Endothelial cell of umbilical vein (primary cell): ENCODE measurements at places on chromosomes 7 and 10. TPM values are rescaled to one million over a fixed set of nuclear protein-coding genes. Genes with fewer than 3 reads are reported as not detected.

The LIPK gene
- total RNA-seq, result not detected in 2 replicates

GRCh38 chr10:3892440-3893425 lies 107.7 kb upstream of the KLF6 start:
- peak; percentile 81 for DNase-seq

- DNase-seq, result peak; percentile 65
Observed at GRCh38 chr10:30057421-30057841, 2.0 kb downstream of the JCAD start.

DNA sequence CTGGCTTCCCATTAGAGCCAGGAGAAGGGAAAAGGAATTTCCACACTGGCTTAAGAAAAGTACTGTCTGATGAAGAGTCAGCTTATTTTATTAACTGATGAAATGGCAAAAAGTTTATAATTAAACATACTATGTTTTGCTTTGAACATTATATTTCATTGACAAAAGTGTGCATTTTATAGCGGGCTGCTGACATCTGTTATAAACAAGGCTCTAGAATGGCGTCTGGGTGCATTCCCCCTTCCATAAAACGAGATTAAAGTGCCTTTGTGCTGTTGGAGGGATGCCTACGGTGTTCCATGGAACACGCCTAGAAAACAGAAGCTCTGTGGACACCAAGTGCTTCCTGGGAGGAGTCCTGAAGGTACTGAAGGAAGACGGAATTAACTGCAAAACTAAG lies 220.2 kb downstream of the SNX10 start:
- no peak for DNase-seq

GRCh38 chr7:18541181-18541870 lies 45.8 kb downstream of the HDAC9 start:
- DNase-seq, result peak; percentile 88

- DNase-seq, result no peak
Observed at GRCh38 chr7:150321788-150322113, 1.4 kb upstream of the LRRC61 start.

GRCh38 chr7:36048141-36048901 lies 104.7 kb upstream of the EEPD1 start:
- DNase-seq, result no peak

GRCh38 chr10:92150823-92151222 lies 140.1 kb downstream of the CPEB3 start:
- no peak for DNase-seq

The SLC39A12 gene
- not detected in 2 replicates for total RNA-seq

The BAZ1B gene
- 72.6 and 74.7 TPM in 2 replicates for total RNA-seq

The CCDC146 gene
- total RNA-seq, result 2.2 and 2.6 TPM in 2 replicates

The NPC1L1 gene
- total RNA-seq, result not detected in 2 replicates

The ZNF777 gene
- 11.1 and 12.2 TPM in 2 replicates for total RNA-seq

- DNase-seq, result peak; percentile 37
Observed at GRCh38 chr7:155291045-155291530, 6.6 kb upstream of the INSIG1 start.

- DNase-seq, result no peak
Observed at GRCh38 chr10:124394583-124394982, 24.1 kb downstream of the OAT start.

DNA sequence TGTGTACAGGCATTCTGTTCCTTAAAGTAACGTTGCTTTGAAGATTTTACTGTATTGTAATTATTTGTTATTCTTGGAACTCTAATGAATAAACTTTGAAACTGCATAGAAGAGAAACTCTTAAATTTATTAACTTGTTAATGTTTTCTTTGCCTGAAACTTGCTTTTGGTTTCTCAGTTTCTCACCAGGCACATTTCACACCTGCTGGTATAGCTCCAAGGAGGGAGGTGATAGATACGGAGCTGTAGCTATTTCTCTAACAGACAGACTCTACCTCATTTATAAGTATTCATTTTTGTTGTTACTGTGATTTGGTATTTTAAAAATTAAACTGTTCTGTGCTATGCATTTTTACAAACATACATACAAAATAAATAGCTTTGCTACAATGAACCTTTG lies 32.7 kb downstream of the R3HCC1L start:
- no peak for DNase-seq

The DRGX gene
- total RNA-seq, result not detected in 2 replicates

The GNG11 gene
- 208 and 215 TPM in 2 replicates for total RNA-seq

The SPAG6 gene
- not detected in 2 replicates for total RNA-seq

DNA sequence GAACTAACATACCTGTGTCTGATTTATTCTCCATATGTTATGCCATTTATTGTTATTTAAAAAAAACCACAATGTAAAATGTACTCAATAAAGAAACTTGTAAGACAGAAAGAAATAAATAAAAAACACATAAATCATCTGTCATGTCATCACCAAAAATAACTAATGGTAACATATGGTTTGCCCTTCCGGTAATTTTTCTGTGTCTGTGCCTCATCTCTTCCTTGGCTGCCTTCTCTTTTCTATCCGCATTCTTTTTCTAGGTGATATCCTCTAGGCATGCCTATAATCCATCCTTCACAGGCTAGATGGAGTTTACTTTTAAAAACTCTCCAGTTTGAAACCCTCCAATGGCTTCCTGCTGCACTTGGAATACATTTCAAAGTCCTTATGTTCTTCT lies 304.0 kb upstream of the ETV1 start:
- no peak for DNase-seq

The BUB3 gene
- total RNA-seq, result 178 and 193 TPM in 2 replicates

The PGAM2 gene
- total RNA-seq, result not detected in 2 replicates

DNA sequence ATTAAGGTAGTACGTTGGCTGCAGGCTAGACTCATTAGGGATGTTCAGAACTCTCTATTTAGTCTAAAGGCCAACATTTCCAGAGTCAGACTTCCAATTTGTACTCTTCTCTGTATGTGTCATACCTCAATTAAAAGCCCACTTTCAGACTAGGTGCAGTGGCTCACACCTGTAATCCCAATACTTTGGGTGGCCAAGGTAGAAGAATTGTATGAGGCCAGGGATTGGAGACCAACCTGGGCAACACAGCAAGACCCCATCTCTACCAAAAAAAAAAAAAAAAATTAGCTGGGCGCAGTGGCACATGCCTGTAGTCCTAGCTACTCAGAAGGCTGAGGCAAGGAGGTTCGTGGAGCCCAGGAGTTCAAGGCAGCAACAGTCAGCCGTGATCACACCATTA lies 190.7 kb upstream of the KAT6B start:
- DNase-seq, result no peak

- no peak for DNase-seq
Observed at GRCh38 chr7:28754027-28754426, 204.1 kb downstream of the TRIL start.

DNA sequence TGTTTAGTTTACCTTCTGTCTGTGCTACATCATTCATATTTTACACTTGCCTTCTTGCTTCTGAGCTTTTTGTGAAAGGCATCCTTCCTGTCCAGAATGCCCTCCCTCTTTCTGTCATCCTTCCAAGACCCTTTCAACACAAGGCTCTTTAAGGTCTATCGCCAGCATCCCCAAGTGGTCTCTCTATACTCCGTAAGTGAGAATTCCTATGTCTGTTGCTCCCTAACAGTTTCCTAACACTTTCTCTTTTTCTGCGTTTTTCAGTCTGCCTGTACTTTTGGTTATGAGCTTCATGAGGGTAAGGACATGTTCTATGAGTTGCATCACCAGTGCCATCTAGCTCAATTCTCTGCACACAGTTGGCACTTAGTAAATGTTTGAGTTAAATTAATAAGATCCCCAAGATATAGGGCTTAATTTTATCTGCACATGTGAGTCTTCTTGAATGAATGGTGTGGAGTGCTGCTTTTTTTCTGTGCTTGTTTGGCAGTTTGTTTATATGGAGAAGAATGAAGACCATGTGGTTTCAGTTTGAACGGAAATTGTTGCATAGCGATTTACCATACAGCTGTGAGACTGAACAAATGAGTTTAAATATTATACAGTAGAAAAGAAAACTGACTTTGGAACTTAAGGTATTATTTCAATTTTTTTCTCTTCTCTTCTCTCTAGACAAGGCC lies 29.4 kb downstream of the RABGEF1 start:
- DNase-seq, result no peak

GRCh38 chr10:112369495-112370423 lies 4.2 kb upstream of the ACSL5 start:
- no peak for DNase-seq

GRCh38 chr10:118913825-118914224 lies 115.7 kb upstream of the NANOS1 start:
- DNase-seq, result no peak

The NUDT13 gene
- 2.3 and 2.6 TPM in 2 replicates for total RNA-seq

The DPP6 gene
- not detected in 2 replicates for total RNA-seq

DNA sequence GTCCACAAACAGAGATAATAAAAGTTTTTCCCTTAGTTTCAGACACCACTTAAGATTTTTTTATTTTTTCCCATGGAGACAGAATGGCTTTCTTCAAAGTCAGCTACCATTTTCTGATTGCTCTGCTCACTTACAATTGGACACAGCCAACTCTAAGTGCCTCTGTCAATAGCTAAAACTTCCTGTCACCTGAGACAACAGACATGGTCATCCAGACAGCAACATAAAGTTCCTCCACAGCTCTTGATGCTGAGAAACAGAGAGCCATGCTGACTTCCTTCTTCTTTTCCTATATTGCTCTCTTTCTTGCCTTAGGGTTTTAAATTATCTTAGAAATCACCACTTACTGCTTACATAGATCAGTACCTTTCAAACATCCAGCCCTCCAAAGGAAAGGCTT lies 12.0 kb downstream of the ZNF800 start:
- no peak for DNase-seq

GRCh38 chr7:100085515-100085914 lies 3.3 kb upstream of the COPS6 start:
- DNase-seq, result no peak

GRCh38 chr10:24569330-24569796 lies 154.3 kb downstream of the ARHGAP21 start:
- no peak for DNase-seq

DNA sequence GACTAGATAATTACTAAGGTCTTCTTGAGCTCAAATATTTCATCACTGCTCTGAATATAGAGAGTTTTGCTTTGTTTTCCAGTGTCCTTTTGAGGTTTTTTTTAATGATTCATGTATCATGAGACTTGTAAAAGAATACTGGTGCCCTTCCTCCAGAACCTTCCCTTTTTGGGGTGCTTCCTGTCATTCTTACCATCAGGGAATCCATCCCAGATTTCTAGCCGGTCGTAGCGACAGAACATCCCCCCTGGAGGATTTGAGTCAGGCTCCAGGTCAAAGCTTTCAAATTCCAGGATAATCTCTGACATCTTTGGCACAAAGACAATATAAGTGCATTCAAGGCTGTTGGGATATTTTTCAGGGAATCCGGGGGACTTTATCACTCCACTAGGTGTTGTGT lies 71.0 kb downstream of the NRP1 start:
- DNase-seq, result peak; percentile 72

- DNase-seq, result no peak
Observed at GRCh38 chr10:17650416-17650815, 6.5 kb downstream of the STAM start.

DNA sequence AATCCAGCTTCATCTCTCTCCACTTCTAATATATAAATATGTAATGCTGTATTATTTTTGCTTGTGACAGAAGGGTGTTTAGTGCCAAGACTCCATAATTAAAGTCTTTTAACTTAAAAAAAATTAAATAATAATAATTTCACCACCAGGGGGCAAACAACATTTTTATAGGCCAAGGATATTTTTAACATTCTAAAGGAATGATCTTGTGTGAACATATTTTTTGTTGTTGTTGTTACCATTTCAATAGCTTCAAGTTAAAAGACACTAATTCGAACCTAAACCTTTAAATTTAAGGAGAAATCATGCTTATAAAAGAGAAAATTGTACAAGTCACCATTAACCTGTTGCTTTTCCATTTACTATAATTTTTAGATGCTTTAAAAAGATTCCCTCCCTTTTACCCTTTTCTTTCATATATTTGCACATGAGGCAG lies 7.5 kb upstream of the DNAJC1 start:
- DNase-seq, result peak; percentile 33

DNA sequence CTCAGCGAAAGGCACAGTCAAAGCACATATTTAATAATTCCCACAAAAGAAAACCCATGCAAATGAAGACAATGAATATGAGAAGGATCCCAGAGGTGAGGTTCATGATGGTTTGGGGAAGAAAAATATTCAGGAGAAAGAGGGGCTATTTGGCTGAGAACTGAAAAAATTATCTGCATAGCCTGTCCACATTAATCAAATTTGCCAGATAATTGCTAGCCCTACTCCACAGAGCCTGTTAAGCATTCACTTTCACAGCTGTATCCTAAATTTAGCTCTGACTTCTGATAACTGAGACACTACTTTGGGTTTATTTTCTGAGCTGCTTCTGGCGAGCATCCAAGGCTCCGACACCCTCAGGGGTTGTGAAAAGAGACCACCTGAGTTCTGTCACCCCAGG lies 176.2 kb downstream of the HERPUD2 start:
- DNase-seq, result no peak

DNA sequence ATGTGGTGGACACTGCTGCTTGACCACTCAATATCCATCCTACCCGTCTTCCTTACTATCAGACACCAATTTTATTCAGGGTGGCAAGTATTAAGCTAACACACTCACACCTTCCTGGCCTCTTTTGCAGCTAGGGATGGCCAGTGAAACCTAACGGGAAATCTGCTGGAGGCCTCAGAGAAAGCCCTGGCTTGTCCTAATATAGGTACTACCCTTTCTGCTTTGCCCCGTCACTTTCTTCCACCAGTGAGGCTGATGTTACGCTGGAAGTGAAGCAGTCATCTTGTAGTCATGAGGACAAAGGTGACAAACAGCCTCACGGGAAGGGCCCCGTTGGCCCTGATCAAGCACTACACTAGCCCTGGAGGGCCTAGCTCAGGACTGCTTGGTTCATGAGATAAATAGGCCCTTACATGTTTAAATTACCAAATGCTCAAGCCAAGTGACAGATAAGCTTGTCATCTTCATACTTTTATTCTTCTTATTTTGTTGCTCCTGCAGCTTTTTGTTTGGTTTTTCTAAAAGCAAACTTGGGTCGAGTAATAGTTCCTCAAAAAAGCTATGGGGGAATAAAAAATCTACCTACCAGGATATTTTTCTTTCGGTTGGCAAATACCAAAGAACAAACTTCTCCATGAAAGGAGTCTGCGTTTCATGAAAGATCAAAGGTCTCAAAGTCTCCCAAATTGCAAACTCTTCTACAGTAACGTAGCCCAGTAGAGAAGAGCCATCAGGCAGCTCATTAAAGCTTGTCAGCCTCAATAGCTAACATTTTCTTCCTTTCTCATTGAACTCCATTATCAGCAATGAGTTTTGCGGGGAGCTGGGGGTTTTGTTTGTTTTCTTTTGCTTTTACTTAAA lies 17.5 kb downstream of the CREB3L2 start:
- no peak for DNase-seq

The ARPC1B gene
- total RNA-seq, result 232 and 294 TPM in 2 replicates

The CRCP gene
- 20.3 and 29.7 TPM in 2 replicates for total RNA-seq

DNA sequence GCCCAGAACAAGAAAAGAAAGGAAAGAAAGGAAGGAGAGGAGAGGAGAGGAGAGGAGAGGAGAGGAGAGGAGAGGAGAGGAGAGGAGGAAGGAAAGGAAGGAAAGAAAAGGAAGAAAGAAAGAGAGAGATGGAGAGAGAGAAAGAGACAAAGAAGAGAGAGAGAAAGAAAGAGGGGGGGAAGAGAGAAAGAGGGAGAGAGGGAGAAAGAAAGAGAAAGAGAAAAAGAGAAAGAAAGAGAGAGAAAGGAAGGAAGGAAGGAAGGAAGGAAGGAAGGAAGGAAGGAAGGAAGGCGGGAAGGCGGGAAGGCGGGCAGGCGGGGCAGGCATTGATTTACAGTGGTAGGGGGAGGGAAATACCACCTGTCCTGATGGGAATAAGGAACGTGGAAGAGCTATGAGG lies 92.7 kb downstream of the DNAJC1 start:
- no peak for DNase-seq

- DNase-seq, result peak; percentile 67
Observed at GRCh38 chr7:13988731-13989125, 738 bp downstream of the ETV1 start.

- no peak for DNase-seq
Observed at GRCh38 chr10:14570800-14571199, 203.9 kb downstream of the FAM107B start.

The ANKRD30A gene
- total RNA-seq, result not detected in 2 replicates
